Stimulated activated CD4-positive, alpha-beta T cell treated with anti-CD3 and anti-CD28 coated beads, Interleukin-15, amount 100 ng/mL, for 24 hours (primary cell): ENCODE measurements at places on chromosomes 3 and 15.

- no peak for DNase-seq
Measured at GRCh38 chr3:107767897-107768605, 245.3 kb downstream of the BBX start.

DNA sequence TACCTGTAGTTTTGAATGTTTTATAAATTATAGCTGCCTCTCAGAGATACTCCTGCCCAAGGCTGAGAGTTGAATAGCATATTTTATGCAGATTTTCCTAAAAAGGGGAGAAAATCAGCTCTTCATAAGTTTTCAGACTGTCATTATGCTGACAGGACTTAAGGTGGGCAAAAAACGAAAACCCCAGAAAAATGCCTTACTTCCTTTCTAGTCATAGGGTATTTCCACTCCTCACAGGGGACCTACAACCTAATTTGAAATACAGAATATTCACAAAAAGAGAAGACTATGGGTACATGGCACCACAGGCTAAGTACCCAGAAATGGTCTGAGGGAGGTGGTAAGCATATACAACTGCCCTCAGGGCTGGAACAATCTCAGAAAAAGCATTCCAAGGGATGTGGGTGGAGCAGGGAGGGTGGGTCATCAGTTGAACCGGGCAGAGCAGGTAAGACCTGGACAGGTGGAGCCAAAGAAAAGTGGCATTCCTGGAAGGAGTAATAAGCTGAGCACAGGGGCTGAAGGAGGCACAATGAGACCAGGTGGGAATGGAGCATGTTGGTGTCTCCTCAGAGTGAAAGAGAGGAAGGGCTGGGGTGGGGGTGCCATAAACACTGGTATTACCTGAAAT, 10.6 kb upstream of the OXSR1 start:
- DNase-seq: no peak

- DNase-seq: no peak
Measured at GRCh38 chr3:127701280-127701911, 28.6 kb downstream of the ABTB1 start.

DNA sequence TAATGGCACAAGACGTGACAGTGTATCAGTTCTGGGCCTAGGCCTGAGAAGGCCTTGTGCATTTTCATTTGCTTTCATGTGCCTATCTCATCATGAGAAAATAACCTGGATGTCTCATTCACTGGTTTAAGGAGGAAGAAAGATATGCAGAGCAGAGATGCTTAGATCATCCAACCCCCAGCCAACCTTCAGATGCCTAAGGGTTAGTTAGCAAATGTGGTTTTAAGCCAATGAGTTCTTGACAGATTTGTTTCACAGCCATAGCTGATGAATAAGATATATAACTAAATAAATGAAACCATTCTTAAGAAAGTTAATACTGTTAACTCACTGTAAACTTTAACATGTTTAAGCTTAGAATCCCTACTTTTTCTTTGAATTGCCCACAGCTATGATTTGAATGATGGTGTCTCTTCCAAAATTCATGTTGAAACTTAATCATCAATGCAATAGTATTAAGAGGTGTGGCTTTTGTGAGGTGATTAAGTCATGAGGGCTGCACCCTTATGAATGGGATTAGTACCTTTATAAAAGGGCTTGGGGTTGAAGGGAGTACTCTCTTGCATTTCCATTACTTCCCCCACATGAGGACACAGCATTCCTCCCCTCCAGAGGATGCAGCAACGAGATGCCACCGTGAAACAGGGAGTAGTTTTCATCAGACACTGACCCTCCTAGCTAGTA, 324.6 kb upstream of the TBC1D5 start:
- DNase-seq: no peak

DNA sequence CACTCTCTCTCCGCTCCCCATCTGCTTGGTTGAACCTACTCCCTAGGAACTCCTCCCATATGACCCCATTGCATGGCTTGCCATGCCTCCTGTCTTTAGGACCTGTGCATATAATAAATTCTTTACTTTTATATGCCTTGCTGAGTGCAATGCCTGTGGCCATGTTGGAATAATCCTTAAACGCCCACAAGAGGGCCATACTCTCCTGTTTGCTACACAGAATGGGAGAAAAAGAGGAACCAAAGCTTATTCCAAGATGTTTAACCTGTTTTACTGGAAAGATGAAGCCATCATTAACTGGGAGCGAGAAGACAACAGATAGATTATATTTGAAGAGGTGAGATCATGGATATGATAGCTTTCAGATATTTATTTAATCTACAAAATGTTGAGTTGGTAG, 1097.8 kb downstream of the NAALADL2 start:
- DNase-seq: no peak

DNA sequence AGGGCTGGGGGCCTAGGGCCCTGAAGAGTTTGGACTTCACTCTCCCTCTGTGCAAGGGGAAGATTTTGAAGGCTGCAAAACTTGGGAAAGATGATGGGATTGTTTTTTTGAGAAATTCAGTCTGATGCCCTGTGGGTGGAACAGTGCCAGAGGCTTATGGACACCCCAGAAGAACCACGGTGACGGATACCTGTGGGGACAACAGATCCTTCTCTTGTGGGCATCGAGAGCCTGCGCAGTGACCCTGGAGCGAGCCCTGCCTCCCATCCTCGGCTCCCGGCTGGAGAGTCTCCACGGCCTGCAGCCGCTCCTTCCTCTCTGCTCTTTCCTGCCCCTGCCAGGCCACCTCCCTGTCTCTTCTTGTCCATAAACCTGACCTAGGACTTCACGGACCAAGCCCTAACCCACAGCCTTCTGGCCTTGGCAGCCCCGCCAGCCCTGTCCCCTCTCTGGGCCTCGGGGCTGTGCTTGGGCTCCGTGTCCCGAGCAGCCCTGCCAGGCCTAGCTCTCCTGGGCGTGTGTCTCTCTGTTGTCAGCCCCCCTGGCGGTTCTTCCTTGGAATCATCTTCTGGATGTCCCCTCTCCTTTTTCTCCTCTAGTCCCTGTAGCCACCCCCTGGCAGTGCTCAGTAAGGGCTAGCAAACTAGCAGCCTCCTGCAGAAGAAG, 98.4 kb downstream of the VGLL4 start:
- no peak for DNase-seq

- no peak for DNase-seq
Measured at GRCh38 chr3:120875989-120876388, 32.0 kb upstream of the STXBP5L start.

DNA sequence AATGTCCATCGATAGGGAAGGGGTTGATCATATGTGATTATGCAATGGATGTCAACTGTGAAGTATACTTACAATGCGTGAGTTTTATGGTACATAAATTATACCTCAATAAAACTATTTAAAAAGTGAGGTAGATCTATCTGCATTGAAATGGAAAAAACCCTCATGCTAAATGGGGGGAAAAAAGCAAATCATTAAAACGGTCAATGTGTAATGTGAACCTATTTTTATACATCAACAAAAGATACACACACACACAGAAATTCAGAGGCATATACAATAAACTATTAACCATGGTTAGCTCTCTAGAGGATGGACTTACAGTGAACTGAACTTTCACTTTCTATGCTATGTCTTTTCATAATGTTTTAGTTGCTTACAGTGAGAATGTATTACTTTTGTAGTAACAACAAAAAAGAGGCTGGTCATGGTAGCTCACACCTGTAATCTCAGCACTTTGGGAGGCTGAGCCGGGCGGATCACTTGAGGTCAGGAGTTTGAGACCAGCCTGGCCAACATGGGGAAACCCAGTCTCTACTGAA, 23.1 kb downstream of the STIMATE start:
- no peak for DNase-seq

GRCh38 chr3:97967966-97968365, 4.3 kb downstream of the RIOX2 start:
- no peak for DNase-seq

DNA sequence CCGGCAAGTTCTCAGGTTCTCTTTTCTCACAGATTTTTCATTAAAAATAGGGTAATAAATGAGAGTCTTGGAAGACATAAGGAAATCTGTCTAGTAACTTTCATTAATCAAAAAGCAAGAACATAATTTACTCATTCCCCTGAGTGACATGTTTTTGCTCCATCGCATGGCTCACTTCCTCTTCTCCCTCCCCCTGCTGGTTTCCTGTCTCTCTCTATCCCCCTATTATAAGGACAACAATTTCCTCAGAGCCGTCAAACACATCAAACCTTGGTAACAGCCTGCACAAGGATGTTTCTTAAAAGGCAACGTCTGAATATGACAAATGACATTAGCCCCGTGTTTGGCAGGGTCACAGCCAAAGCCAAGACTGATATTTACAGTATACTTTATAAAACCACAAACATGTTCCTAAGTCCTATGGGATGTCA, 1149.6 kb downstream of the IGSF11 start:
- no peak for DNase-seq
